ENCODE measurements at places on chromosomes 12 and 14.

DNA sequence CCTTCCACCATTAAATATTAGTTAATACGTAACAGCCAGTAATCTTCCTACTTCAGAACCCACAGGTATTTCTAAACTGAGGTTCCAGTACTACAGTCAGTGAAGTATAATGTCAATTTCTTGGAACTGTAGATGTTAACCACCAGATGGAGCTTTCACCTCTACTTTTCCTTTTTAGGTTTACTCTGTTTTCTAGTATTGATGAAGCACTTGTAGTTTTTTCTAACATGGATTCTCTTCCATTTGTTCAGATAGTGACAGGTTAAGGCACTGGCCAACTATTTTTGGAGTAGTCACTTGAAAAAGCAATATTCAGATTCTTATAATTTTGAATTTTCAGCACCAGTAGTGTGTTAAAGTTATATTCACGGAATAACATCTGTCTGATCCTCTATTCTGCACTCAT lies 4.6 kb upstream of the SEC23A start:
- peaks cover 11% of the 10 kb centered on the region for H3K4me1 ChIP-seq
- DNase-seq, result peak; percentile 67
- no peak overlapping the region for H3K27ac ChIP-seq
- H3K27me3 ChIP-seq, result no peaks in the 10 kb centered on the region
- H3K36me3 ChIP-seq, result no peaks in the 10 kb centered on the region

DNA sequence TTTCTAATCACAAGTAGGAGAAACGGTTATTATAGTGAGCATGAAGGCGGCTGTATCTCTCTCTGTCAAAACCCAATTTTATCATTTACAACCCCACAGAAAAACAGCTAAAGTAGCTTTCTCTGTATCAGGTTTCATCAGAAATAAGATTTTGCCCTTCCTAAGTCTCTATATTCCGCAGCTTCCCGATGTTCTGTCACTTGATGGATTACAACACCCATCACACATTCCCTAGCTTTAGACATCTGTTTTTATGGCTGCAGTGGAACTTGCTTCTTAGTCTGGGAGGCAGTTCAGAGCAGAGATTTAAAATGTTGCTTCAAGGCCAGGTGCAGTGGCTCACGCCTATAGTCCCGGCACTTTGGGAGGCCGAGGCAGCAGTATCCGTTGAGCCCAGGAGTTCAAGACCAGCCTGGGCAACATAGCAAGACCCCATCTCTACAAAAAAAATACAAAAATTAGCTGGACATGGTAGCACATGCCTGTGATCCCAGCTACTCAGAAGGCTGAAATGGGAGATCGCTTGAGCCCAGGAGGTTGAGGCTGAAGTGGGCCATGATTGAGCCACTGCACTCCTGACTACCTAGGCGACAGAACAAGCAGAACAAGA lies 27.6 kb upstream of the FOXN3 start:
- H3K36me3 ChIP-seq, result no peaks in the 10 kb centered on the region
- H3K4me1 ChIP-seq, result peaks cover 10% of the 10 kb centered on the region
- H3K27ac ChIP-seq, result no peak overlapping the region
- no peak overlapping the region for H3K4me3 ChIP-seq
- H3K27me3 ChIP-seq, result no peaks in the 10 kb centered on the region
- no peak for DNase-seq

DNA sequence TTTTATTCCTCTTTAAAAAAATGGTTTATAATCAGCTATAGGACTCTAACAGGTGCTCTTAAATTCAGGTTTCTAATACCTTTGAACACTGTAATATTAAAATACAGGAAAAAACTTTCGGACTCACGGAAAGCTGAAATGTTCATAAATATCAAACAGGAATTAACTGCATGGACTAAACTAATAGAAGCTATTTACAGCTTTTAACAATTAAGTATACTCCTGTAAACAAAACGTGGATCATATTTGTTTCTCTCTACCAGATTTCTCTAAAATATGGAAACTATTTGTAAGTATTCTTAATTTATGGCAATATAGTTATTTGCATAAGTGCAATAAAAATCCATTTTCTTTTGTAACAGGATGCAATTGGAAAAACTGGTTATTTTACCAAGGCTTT lies 108.9 kb upstream of the RESF1 start:
- H3K4me1 ChIP-seq, result no peaks in the 10 kb centered on the region
- no peak for DNase-seq
- no peaks in the 10 kb centered on the region for H3K36me3 ChIP-seq
- H3K4me3 ChIP-seq, result no peak overlapping the region
- H3K27ac ChIP-seq, result no peak overlapping the region

- DNase-seq, result peak; percentile 27
- no peaks in the 10 kb centered on the region for H3K36me3 ChIP-seq
- H3K4me1 ChIP-seq, result no peaks in the 10 kb centered on the region
- no peak overlapping the region for H3K27ac ChIP-seq
- H3K4me3 ChIP-seq, result no peak overlapping the region
These were observed 46.2 kb downstream of the WIF1 start for GRCh38 chr12:65074932-65075331.

DNA sequence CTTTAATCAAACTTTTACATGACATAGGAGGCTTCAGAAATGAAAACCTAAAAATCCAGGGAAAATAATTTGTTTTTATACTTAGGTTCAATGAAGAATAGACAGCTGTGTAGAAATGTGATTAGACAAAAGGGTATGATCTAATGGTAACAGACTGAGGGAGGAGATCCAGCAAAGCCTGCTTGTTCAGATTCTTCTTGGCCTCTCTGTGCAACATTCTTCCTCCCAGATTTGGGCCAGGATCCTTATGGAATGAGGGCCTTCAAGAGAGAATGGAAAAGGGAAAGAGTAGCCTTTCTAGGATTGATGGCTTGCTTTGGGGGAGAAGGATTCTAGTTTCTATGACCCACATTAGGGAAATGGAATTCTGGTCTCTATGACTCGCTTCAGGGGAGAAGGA lies 94.5 kb upstream of the G2E3 start:
- no peak for DNase-seq
- H3K27me3 ChIP-seq, result peaks cover 74% of the 10 kb centered on the region
- H3K4me1 ChIP-seq, result no peaks in the 10 kb centered on the region

DNA sequence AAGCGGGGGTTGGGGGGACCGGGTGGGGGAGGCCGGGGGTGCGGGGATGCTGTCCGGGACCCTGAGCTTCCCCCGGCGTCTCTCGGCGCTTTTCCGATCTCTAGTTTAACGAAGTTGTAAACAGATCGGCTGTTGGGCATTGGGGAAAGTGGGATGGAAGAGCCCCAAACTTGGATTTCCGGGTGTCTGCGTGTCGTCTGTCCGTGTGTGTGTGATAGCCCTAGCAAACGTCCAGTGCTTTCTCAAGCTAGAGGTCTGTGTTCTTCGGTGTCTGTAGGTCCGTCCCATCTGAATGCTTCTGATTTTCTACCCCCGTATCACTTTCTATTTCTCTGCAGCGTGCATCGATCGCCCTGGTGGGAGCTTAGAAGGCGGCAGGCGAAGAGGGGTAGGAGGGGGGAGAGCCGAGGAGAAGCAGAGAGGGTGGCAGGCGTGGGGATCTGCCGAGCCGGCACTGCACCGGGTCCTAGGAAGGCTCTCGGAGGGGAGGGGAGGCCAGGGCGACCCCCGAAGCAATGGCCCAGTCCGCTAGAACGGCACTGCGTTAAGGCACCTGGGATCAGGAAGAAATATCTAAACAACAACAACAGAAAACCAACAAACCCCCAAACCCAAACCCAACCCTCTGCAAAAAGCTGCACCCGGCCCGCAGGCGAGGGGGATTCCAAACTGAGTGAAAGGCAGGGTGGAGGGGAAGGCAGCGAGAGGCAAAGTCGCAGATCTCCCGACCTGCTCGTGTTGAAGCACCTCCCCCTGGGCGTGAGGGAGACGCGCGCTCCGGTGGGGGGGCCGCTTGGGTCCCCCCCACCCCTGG lies 1.0 kb downstream of the KCNA1 start:
- no peak overlapping the region for H3K4me3 ChIP-seq
- H3K4me1 ChIP-seq, result no peaks in the 10 kb centered on the region
- H3K27me3 ChIP-seq, result peaks cover 31% of the 10 kb centered on the region
- no peak overlapping the region for H3K27ac ChIP-seq

GRCh38 chr14:82449926-82450468 lies 916.3 kb upstream of the SEL1L start:
- no peaks in the 10 kb centered on the region for H3K36me3 ChIP-seq
- no peaks in the 10 kb centered on the region for H3K4me1 ChIP-seq
- H3K4me3 ChIP-seq, result no peak overlapping the region

DNA sequence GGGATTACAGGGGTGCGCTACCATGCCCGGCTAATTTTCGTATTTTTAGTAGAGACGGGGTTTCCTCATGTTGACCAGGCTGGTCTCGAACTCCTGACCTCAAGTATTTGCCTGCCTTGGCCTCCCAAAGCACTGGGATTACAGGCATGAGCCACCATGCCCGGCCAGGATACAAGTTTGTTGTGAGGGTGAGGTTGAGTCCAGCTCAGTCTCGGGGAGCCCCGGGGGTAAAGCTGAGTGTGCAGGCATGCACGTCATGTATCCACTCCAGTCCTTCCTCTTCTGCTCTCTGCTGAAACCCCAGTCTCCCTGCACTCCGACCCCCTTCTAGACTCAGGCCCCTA lies 369 bp downstream of the HPD start:
- H3K4me3 ChIP-seq, result no peak overlapping the region
- no peak overlapping the region for H3K27ac ChIP-seq
- no peaks in the 10 kb centered on the region for H3K27me3 ChIP-seq
- no peaks in the 10 kb centered on the region for H3K36me3 ChIP-seq

GRCh38 chr12:82886671-82887340 lies 200.1 kb downstream of the TMTC2 start:
- H3K36me3 ChIP-seq, result no peaks in the 10 kb centered on the region
- no peak for DNase-seq
- no peaks in the 10 kb centered on the region for H3K27me3 ChIP-seq
- H3K4me1 ChIP-seq, result no peaks in the 10 kb centered on the region
- H3K4me3 ChIP-seq, result no peak overlapping the region

DNA sequence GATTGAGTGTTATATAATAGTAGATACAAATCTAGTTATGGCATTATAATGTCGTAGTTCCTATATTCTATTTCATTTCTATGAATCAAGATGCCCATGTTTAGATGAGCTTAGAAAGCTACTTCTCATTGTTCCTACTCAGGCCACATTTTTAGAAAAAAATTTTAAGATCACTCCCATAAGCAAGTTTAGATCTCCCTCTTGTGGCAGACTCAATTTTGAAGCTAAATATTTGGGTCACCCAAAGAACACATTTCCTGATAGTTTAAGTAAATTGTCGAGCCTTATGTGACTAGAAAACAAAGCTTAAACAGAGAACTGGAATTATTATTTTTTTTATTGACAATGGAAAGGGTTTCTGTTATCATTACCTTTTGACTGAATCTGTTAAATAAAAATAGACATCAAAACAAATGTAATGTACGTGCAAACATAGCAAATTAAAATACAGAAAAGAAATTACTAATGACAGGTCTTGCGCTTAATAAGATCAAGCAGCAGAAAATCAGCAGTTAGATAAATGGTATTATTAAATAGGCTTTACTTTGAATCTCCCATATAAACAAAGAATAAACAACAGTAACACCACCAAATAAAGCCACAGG lies 180.2 kb downstream of the ACSS3 start:
- no peak overlapping the region for H3K27ac ChIP-seq
- H3K27me3 ChIP-seq, result peaks cover 4% of the 10 kb centered on the region
- peak; percentile 66 for DNase-seq
- H3K4me3 ChIP-seq, result no peak overlapping the region
- H3K4me1 ChIP-seq, result no peaks in the 10 kb centered on the region

GRCh38 chr12:14416658-14417057 lies 51.2 kb downstream of the ATF7IP start:
- H3K4me1 ChIP-seq, result peaks cover 15% of the 10 kb centered on the region
- H3K4me3 ChIP-seq, result no peak overlapping the region
- no peak overlapping the region for H3K27ac ChIP-seq
- H3K27me3 ChIP-seq, result no peaks in the 10 kb centered on the region
- peak; percentile 50 for DNase-seq

GRCh38 chr14:51652168-51653078 lies 713 bp downstream of the FRMD6 start:
- peak overlapping the region; percentile 83 for H3K27ac ChIP-seq
- DNase-seq, result peak; percentile 26

DNA sequence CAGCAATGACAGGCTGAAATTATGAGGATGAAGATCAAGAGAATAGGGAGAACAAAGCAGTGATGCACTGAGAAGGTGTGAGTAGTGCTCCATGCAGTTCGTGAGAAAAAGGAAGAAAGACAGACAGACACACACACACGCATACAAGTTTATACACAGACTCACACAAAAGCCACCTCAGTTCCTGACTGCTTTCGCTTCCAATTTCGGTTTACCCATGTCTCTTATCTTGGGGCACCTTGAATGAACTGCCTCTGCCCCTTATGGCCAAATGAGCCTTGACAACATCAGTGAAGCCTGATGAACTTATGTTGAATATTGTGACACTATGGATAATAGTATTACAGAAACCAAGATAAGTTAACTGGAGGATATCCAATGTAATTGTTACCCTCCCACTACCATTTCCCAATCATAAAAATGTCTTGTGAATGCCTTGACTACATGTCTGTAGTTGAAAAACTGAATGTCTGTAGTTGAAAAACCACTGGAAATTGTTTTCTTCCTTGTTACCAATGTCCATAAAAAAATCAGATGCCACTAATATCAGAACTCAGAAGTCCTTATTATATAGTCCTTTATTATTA lies 380.4 kb upstream of the DDHD1 start:
- H3K27me3 ChIP-seq, result no peaks in the 10 kb centered on the region
- peak overlapping the region; percentile 94 for H3K27ac ChIP-seq
- H3K36me3 ChIP-seq, result no peaks in the 10 kb centered on the region
- no peak overlapping the region for H3K4me3 ChIP-seq
- DNase-seq, result no peak

- H3K27ac ChIP-seq, result no peak overlapping the region
- DNase-seq, result no peak
- H3K4me1 ChIP-seq, result peaks cover under 1% of the 10 kb centered on the region
- no peaks in the 10 kb centered on the region for H3K27me3 ChIP-seq
- no peak overlapping the region for H3K4me3 ChIP-seq
- no peaks in the 10 kb centered on the region for H3K36me3 ChIP-seq
These were observed 200.2 kb downstream of the CHST11 start for GRCh38 chr12:104656921-104657320.

GRCh38 chr14:103416916-103417315 lies 31.7 kb downstream of the MARK3 start:
- H3K27ac ChIP-seq, result no peak overlapping the region
- no peak overlapping the region for H3K4me3 ChIP-seq

Data from PC-3 (cell line).